RPMI7951 (cell line): ENCODE measurements at places on chromosomes 13 and 19. TPM values are rescaled to one million over a fixed set of nuclear protein-coding genes. Genes with fewer than 3 reads are reported as not detected.
A peak's percentile ranks its signal among the peaks of the same experiment; 100 is the strongest.

DNA sequence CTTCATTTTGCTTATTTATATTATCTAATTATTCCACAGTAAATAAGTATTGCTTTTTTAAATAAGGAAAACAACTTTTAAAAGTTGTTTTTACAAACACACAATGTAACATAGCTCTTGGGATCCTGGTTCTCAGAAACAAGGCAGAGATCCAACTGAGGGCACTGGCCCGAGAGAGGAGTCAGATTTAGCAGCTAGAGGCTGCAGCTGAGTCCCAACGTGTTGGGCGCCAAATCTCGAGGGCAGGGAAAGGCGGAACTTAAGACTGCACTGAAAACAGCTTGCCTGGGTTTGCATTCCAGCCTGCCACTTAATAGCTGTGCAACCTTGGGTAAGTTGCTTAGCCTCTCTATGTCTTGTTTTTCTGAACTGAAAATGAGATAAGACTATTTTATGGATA lies 16.4 kb upstream of the WASF3 start:
- no peak for DNase-seq

GRCh38 chr19:23904406-23904805 lies 10.3 kb upstream of the ZNF726 start:
- no peak for DNase-seq

DNA sequence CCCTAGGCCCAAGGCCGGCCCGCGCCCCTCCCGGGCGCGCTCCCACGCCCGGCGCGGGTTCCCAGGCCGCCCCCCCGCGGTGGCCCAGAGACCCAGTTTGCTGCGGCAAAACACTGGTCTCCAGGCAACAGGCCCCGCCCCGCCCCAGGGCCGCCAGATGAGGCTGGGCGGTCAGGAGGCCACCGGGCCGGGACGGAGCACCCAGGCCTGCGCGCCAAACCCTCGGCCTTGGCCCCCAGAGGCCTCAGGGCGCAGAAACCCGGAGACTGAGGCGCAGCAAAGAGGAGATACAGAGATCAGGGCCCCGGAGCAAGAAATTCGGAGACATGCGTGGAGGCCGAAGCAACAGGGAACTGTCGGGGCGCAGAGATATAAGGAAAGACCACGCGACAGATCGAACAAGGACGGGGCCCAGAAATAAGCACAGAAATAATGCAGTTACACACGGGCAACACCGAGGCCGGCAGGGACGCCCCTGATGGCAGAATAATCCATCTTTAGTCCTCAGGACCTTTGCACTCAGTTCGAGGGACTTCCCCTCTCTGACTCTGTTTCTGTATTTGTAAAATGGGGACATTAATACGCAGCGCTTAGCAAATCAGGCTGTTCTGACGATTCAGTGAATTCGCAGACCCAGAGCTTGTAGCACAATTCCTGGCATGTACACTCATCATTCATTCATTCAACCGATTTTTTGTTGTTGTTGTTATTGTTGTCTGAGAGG lies 20.8 kb upstream of the ERCC1 start:
- DNase-seq, result peak; percentile 89

- no peak for DNase-seq
These were observed 70.7 kb downstream of the FOXO1 start for GRCh38 chr13:40595693-40596092.

DNA sequence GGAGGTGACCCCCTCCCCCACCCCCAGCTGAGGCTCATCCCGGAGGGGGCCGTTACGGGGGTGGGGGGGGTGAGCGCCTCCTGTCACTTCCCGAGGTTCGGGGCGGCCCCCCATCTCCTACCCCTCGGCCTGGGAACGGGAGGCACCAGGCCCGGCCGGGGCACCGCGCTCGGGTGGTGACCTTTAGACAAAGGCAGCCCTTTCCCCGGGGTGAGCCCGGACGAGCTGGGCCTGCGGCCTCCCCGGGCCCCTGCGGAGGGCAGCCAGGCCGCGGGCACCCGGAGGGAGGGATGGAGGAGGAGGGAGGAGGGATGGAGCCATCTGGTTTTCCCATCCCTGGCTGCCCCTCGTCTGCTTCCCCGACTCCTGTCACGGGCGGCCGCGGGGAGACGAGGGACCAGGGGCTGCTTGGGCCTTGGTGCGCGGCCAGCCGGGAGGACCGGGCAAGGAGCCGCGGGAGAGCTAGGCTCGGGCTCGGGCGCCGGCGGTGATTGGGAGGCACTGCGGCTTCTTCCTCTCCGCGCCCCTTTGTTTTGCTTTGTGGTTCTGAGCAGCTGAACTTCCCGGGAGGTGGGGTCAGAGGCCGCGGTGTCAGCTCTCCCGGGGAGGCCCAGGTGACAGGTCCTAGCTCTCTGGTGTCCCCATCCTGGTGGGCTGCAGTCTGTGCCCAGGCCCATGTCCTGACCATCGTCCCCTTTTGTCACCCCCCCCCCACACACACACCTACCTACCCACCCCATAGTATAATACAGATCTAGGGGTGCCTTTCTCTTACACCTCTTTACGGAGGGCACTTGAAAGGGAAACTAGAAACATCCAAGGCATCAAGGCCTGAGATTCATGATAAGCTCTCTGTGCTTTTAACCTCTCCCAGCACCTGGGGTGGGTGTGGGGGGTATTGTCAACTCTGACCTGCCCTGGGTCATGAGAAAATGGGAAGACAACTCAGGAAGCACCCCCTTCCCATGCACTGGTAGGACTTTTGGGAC lies 1.3 kb downstream of the BICRA start:
- DNase-seq, result peak; percentile 56

GRCh38 chr19:35433448-35433847 lies 14.6 kb upstream of the FFAR2 start:
- DNase-seq, result no peak

DNA sequence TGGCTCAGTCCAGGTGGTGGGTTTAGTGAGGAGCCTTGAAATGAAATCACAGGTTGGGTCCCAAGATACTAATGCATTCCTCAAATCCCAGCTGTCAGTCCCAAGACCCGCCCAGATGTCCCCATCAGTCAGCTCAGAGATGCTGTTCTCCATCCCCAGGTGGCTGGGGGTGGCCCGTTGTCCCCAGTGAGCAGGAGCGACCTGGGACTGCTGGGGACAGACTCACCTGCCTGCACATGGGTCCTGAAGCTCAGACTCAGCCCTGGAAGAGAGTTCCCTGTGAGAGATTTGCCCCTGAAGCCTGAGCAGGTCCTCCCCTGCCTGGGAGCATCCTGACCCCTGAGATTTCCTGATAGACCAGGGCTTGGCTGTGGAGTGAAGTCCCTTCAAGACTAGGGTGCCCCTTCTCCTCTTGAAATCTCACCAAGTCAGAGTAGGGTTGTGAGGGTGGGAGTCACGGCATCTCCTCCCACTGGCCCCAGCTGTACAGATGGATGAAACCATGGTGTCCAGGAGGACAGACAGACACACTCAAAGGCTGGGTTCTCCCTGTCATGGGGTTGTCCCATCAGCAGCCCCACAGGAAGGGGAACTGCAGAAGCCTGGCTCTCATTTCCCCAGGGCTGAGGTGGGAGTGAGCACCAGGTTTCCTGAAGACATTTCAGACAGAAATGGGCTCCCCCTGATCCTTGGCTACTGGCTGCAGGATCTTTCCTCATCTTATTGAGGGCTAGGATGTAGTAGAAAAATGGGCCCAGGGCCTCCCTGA lies 14.4 kb downstream of the LILRA5 start:
- no peak for DNase-seq

DNA sequence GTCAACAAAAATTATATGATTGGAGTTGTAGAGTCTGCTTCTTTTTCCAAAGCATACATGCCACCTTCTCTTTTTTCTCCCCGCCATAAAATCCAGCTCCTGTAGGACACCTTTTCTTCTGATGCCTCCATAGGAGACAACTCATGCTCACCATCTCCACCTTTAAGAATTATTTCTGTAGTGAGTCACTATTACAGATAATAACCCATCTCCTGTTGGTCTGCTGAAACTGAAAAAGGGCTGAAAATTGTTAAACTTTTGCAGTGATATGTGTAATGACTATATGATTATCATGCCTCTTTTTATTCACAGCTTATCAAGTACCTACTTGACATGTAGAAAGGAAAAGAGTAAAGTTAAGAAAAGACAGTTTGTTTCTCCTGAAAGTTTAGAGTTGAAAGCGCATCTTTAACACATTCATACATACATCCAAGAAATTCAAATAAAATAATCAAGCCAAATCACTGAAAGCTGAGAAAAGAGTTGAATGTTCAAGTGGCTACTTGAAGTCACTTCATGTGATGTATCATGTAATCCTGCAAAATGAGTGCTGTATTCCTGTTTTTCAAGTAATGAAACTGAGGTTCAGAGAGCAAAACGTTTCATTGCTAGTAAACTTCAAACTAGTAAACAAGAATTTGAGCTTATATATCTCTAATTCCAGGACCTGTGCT lies 35.5 kb upstream of the LPAR6 start:
- DNase-seq, result no peak

The CERS1 gene
- total RNA-seq, result 0.12 and 1.4 TPM in 2 replicates

The SAMD1 gene
- total RNA-seq, result 24.2 and 41.8 TPM in 2 replicates

DNA sequence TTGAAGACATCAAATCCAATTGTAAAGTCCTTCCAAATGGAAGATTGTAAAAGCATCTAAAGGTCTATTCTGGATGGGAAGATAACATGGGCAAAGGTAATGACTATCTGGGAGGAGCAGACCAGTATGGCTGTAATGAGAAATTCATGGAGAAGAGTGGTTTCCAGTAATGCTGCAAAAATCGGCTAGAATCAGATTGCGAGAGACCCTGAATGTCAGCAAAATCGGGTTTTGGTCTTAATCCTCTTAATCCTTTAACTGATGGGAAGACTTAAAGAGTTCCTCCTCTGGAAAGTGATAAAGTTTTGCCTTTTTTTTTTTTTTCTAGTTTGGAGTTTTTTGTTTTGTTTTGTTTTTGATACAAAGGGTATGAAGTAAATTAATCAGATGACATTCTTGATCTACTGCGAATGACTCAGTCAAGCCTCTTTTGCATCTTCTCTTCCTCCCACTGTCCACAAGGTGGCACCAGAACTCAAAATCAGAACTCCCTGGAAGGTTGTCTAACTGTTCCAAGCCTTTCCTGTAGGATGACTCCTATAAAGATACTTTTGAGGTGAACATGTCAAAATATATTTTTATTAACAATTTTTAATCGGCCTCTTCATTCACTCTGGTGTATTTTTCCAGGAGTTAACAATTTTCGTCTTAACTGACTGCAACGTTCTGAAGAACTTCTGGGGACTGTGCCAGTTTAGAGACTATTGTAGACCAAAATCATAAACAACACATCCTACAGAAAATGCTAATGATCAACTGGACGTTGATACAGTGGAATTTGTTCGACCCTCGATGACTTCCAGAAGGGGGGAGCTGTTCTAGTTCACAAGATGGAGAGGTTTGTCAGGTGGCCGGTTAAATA lies 213.3 kb upstream of the MIR17HG start:
- peak; percentile 31 for DNase-seq

The MEDAG gene
- 18.0 and 21.0 TPM in 2 replicates for total RNA-seq

GRCh38 chr13:21670883-21671619 lies at the start of gene FGF9:
FGF9 (plus strand) TSS chr13:21671073; CDS start chr13:21671913, 840 bp downstream.
- DNase-seq, result peak; percentile 54

The BORA gene
- total RNA-seq, result 26.0 and 32.7 TPM in 2 replicates

The PRKD2 gene
- 12.9 and 14.6 TPM in 2 replicates for total RNA-seq

DNA sequence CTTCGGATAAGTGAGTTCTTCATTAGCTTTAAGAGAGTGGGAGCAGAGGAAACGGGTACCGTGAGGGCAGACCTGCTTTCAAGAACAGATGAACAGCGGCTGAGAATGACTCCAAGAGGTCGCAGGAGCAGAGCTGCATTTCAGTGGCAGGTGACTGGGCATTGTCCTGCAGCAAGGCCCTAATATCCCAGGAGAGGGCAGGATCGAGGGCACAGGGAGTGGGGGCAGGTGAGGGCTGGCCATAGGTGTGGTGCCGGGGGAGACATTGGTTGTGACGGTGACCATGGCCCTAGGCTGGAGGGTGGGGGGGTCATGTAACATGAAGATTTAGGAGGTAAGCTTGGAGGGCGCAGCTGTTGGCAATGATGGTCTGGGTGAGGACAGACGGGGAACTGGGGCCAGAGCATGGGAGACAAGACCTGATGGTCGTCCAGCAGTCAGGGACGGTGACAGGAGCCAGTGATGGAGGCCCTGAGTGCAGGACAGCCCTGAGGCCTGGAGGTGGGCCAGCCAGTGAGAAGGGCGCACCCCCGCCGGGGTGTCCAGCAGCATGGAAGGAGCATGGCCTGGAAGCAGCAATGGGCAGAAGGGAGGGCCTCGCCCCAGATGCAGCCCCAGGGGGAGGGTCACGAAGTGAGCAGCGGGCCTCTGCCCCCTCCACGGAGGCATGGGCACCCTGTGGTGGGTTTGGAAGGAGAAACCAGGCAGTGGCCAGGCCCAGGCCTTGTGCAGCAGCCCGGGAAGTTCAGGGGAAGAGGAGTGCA lies 29.2 kb upstream of the LAMP1 start:
- no peak for DNase-seq

DNA sequence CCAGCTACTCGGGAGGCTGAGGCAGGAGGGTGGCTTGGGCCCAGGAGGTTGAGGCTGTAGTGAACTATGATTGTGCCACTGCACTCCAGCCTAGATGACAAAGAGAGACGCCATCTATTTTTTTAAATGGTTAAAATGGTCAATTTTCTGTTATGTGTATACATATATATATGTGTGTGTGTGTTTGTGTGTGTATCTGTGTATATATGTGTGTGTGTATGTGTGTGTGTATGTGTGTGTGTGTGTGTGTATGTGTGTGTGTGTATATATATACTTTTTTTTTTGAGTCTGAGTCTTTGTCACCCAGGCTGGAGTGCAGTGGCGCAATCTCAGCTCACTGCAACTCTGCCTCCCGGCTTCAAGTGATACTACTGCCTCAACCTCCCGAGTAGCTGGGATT lies 42.9 kb upstream of the KLF2 start:
- no peak for DNase-seq

The ZNF329 gene
- total RNA-seq, result 6.8 and 9.4 TPM in 2 replicates

- DNase-seq, result no peak
These were observed 375.8 kb upstream of the TSHZ3 start for GRCh38 chr19:31725051-31725450.

The AMH gene
- 0.48 TPM in 1 of 2 replicates, not detected in the other for total RNA-seq

DNA sequence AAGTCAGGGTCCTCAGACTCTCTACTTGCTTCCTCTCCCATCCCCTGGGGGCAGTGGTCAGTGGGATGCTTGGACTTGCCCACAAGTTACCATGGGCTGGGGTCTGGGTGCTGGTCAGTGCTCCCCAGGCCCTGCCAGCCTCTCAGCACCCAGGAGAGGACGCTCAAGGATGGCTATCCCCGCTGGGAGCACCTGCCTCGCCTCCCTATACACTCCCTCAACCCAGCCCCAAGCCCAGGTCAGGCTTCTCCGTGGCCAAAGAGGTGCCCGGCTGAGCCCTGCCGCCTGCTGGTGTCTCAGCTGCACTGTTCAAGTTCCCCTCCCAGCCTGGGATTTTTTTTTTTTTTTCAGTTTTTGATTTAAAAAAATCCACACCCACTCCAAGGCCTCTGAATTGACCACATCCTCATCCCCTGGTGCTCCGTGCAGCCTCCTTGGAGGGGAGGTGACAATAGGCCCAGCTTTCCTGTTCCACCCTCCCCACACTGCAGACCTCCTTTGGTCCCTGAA lies 10.8 kb downstream of the F2RL3 start:
- DNase-seq, result peak; percentile 58

The COL4A2 gene
- 181 and 212 TPM in 2 replicates for total RNA-seq

The RASAL3 gene
- 0.72 and 0.88 TPM in 2 replicates for total RNA-seq

The ZNF677 gene
- 12.4 and 14.4 TPM in 2 replicates for total RNA-seq
